Smooth muscle cell of the coronary artery (primary cell): ENCODE measurements at places on chromosomes 4 and X. TPM values are rescaled to one million over a fixed set of nuclear protein-coding genes. Genes with fewer than 3 reads are reported as not detected.

Gene IQSEC2
- total RNA-seq: 2.1 and 4.3 TPM in 2 replicates

Gene CYLC1
- total RNA-seq: not detected in 2 replicates

Gene RXFP1
- total RNA-seq: 4.6 and 10.5 TPM in 2 replicates

Gene NIPAL1
- total RNA-seq: 7.1 TPM in 1 of 2 replicates, not detected in the other

Gene PDZD4
- total RNA-seq: 0.08 and 1.1 TPM in 2 replicates

Gene PDGFRA
- total RNA-seq: 173 and 451 TPM in 2 replicates

Gene NLGN3
- total RNA-seq: 0.08 and 0.35 TPM in 2 replicates

Gene CCNB3
- total RNA-seq: under 0.01 TPM in 2 replicates

Gene TXK
- 0.08 TPM in 1 of 2 replicates, not detected in the other for total RNA-seq

Gene SPARCL1
- total RNA-seq: under 0.01 and 0.70 TPM in 2 replicates

Gene SOX3
- total RNA-seq: not detected in 2 replicates

Gene SPANXC
- total RNA-seq: not detected in 2 replicates

Gene MAGEC1
- total RNA-seq: not detected in 2 replicates

Gene HSFX4
- not detected in 2 replicates for total RNA-seq

Gene MGARP
- 4.9 and 90.6 TPM in 2 replicates for total RNA-seq

Gene BGN
- 10.5 and 118 TPM in 2 replicates for total RNA-seq

Gene CENPVL2
- total RNA-seq: not detected in 2 replicates

Gene PPP1R2C
- not detected in 2 replicates for total RNA-seq

Gene RBM46
- total RNA-seq: under 0.01 TPM in 1 of 2 replicates, not detected in the other

Gene DUX4
- total RNA-seq: not detected in 2 replicates

Gene C1QTNF7
- total RNA-seq: 0.60 and 3.3 TPM in 2 replicates

Gene MFAP3L
- 2.6 and 14.2 TPM in 2 replicates for total RNA-seq

Gene F8A3
- total RNA-seq: 0.98 TPM in 1 of 2 replicates, not detected in the other

Gene PHKA1
- 2.3 and 6.5 TPM in 2 replicates for total RNA-seq

Gene PAGE5
- total RNA-seq: not detected in 2 replicates

Gene WNK3
- total RNA-seq: 0.15 and 0.23 TPM in 2 replicates

Gene PARM1
- total RNA-seq: 0.70 and 1.2 TPM in 2 replicates

Gene SLC6A14
- not detected in 2 replicates for total RNA-seq

Gene UCP1
- total RNA-seq: not detected in 2 replicates

Gene TGIF2LX
- not detected in 2 replicates for total RNA-seq

Gene ETDC
- not detected in 2 replicates for total RNA-seq

Gene TAB3
- total RNA-seq: 2.1 and 5.2 TPM in 2 replicates

Gene F8A2
- not detected in 2 replicates for total RNA-seq

Gene PRDM8
- 1.4 and 2.2 TPM in 2 replicates for total RNA-seq

Gene SUPT20HL1
- total RNA-seq: under 0.01 TPM in 1 of 2 replicates, not detected in the other

Gene PIGA
- total RNA-seq: 5.7 and 7.6 TPM in 2 replicates

Gene BCORL1
- 0.94 and 1.7 TPM in 2 replicates for total RNA-seq

Gene FABP2
- total RNA-seq: not detected in 2 replicates

Gene PCDH11X
- total RNA-seq: not detected in 2 replicates

Gene MAGEB10
- not detected in 2 replicates for total RNA-seq

Gene CCSER1
- 0.23 TPM in 1 of 2 replicates, not detected in the other for total RNA-seq

Gene GPR82
- total RNA-seq: not detected in 2 replicates

Gene LNX1
- total RNA-seq: 5.1 TPM in 2 replicates

Gene SOWAHB
- total RNA-seq: not detected in 2 replicates
